HT-29 (cell line): ENCODE measurements at places on chromosomes 4 and X. TPM values are rescaled to one million over a fixed set of nuclear protein-coding genes. Genes with fewer than 3 reads are reported as not detected.
A peak's percentile ranks its signal among the peaks of the same experiment; 100 is the strongest.

Gene ACE2
- total RNA-seq = not detected in 2 replicates

- no peak for DNase-seq
These were observed 1827.0 kb downstream of the C4orf33 start for GRCh38 chr4:130922955-130923354.

DNA sequence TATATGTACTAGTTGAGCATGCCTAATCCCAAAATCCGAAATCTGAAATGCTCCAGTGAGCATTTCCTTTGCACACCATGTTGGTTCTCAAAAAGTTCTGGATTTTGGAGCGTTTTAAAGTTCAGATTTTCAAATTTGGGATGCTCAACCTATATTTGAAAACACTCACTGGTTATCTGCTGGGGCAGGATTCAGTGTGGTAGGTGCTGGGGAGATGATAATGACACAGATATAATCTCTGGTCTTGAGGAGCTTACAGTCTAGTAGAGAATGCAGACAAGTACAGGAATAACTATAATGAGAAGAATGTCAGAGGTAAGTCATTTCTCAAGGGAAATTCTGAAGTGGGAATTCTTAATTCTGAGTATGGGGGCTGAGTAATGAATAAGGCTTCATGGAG, 59.4 kb upstream of the CITED1 start:
- no peak for DNase-seq

Gene PRDM8
- total RNA-seq = 5.7 and 7.0 TPM in 2 replicates

DNA sequence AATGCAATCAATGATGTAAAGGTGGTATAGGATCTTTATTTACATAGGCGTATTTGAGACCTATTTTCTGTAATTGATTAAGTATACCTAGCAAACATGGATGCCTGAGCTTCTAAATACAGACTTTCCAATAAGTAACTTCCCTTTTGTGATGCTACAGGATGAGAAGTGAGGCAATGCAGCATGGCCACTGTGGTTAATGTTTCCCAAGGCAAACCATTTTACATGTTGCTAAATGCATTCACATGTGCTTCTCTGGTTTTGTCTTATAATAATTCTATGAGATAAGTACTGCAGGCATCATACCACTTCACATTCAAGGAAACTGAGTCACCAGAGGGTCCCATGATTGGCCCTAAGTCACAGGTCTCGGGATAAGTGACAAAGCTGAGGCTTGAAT, 35.7 kb upstream of the NKX3-2 start:
- DNase-seq = no peak

Gene LINC00632
- not detected in 2 replicates for total RNA-seq

Gene GPC4
- 1.4 and 1.5 TPM in 2 replicates for total RNA-seq

Gene KCND1
- total RNA-seq = 0.18 TPM in 1 of 2 replicates, not detected in the other

- peak; percentile 70 for DNase-seq
These were observed 716 bp downstream of the FHIP1A start for GRCh38 chr4:151409470-151410313.

GRCh38 chrX:19849464-19850080, 37.8 kb downstream of the SH3KBP1 start:
- DNase-seq = no peak

DNA sequence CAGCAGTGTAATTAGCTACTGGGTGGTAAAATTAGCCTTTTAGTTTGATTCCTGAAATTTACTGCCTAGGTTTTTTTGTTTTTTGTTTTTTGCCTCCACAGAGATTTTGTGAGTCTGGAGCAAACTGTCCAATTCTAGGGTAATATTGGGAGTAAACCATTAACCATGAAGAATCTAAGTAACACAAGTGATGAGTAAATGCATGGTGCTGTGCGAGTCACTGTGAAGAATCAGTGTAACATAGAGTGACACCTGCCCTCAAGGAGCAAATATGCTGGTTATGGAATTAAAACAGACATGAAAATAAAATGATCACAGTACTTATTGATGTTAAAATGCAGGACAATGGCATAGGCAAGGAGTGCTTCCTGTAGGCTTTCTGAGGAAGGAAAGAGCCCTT, 60.1 kb downstream of the LRP2BP start:
- no peak for DNase-seq

DNA sequence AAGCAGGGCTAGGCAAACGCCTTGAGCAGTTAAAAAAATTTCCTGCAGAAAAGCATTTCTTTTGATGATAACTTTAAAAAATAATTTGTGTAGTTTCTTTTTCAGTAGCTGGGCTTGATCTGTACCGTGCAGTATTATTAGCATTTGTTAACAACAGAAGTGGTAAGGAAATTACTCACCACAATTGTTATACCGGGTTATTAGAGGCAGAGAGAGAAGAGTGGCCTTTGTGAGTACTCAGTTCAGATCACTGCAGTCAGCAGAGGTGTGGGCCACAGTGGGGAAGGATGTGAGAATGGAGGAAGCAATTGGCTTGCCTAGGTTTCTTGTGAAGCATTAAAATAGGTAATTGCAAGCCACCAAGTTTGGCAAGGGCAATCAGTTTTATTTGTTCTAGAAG, 14.3 kb upstream of the IL21 start:
- no peak for DNase-seq

Gene TBC1D8B
- 1.5 and 2.5 TPM in 2 replicates for total RNA-seq

GRCh38 chr4:24103434-24104157, 213.7 kb upstream of the PPARGC1A start:
- no peak for DNase-seq

- no peak for DNase-seq
These were observed 8.9 kb downstream of the ZNF330 start for GRCh38 chr4:141229408-141230101.

GRCh38 chr4:150855981-150856510, 159.0 kb downstream of the LRBA start:
- DNase-seq = no peak

Gene MAGEA2
- 0.94 TPM in 1 of 2 replicates, not detected in the other for total RNA-seq

Gene IL9R
- 1.0 and 2.7 TPM in 2 replicates for total RNA-seq

Gene SPANXB1
- not detected in 2 replicates for total RNA-seq

GRCh38 chr4:8940792-8941491, 69.3 kb upstream of the HMX1 start:
- DNase-seq = peak; percentile 54

GRCh38 chr4:160021870-160022269, 919.0 kb downstream of the RAPGEF2 start:
- no peak for DNase-seq
